ENCODE measurements at places on chromosomes 1 and 21.

- peak; percentile 14 for DNase-seq
Observed at GRCh38 chr21:37758982-37759381, 157.3 kb downstream of the KCNJ6 start.

GRCh38 chr1:240074422-240074821 is 17.3 kb upstream of the FMN2 start:
- no peak for DNase-seq

DNA sequence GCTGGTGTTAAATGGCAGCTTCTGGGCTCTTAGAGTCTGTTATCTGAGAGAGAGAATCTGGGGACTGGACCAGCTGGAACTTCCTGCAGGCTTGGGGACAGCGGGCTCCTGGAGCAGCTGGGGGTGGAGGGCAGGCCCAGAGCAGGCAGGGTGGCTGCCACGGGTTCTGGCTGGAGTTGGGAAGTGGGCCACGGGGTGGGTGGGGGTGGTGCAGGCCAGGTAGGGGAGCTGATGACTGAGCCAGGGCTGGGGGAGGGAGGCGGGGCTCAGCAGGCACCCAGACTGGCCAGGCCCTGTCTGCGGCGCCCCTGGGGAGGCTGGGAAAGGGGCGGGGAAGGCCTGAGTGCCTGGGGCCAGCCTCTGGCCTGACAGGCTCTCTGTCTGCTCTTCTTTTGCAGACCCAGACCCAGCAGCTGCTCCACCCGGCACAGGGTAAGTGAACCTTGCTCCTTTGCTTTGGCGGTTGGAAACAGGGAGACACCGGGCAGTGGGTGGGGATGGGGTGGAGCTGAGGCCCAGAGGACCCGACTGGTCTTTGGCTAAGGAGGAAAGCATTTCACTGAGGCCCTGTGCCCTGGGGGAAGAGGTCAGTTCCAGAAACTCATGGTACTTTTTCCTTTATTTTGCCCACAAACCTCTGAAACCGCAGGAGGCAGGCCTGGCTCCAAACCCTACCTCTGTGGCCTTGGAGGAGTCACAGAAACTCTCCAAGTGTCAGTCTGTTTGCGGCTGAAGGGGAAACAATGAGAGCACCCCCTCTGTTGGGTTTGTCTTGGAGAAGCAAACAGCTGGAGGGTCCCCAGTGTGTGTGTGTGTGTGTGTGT is 48.8 kb downstream of the ARHGEF10L start:
- no peak for DNase-seq

DNA sequence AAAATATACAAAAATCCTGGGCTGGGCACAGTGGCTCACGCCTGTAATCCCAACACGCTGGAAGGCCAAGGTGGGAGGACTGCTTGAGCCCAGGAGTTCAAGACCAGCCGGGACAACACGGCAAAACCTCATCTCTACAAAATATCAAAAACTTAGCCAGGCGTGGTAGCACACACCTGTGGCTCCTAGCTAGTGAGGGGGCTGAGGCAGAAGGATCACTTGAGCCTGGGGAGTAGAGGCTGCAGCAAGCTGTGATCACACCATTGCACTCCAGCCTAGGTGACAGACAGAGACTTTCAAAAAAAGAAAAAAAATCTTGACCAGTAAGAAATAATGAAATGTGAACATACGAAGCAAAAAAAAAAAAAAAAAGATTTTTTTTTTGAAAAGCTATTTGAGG is 52.1 kb downstream of the ARID4B start:
- no peak for DNase-seq

- DNase-seq: no peak
Observed at GRCh38 chr1:172278478-172278877, 142.0 kb upstream of the C1orf105 start.

DNA sequence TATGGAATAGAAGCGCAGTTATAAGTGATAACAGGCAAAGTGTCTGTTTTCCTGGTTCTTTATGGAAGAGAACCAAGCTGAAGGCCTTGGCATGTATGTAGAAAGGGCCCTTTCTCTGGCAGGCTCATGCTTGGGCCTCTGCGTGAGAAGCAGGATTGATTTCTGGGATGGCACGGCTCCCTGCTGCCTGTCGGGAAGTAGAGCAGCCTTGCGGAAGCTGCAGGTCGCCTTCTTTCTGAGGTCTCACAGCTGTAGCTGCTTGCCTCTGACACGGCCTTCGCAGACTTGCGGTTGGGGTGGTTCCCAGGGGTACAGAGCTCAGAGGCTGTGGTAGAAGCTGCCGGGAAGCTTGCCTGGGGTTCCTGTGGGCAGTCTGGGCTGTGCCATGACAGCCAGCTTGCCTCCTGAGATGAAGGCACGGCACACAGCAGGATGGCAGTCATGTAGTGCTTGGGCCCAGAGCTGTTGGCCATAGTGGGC is 39.4 kb downstream of the TRAPPC10 start:
- DNase-seq: no peak

DNA sequence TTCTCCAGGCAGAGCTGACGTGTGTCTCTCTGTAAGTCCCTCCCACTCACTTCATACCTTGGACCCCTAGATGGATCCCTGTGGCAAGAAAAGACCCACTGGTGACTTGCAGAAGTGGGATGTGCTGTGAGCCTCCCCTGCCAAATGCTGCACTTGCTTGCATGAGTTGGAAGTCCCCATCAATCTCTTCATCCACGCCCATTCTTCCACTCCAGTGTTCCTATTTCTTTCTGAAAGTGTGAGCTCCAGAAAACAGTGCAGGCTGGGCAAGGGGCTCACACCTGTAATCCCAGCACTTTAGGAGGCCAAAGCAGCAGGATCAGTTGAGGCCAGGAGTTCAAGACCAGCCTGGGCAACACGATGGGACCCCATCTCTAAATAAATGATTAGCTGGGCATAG is 254.1 kb upstream of the IRF2BP2 start:
- DNase-seq: no peak

DNA sequence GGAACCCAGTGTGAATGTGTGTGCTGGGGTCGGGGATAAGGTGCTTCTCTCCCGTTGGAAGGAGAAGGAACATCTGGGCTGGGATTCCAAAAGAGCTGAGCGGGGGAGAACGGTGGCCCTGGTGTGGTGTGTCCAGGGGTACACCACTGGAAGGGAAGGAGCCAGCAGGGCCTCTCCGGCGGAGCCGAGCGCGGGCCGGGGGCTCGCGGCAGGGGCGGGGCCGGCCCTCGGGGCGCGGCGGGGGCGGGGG is 231 bp upstream of the RPS6KA1 start:
- no peak for DNase-seq

- no peak for DNase-seq
Observed at GRCh38 chr21:33202464-33203363, 27.0 kb upstream of the IFNAR2 start.

DNA sequence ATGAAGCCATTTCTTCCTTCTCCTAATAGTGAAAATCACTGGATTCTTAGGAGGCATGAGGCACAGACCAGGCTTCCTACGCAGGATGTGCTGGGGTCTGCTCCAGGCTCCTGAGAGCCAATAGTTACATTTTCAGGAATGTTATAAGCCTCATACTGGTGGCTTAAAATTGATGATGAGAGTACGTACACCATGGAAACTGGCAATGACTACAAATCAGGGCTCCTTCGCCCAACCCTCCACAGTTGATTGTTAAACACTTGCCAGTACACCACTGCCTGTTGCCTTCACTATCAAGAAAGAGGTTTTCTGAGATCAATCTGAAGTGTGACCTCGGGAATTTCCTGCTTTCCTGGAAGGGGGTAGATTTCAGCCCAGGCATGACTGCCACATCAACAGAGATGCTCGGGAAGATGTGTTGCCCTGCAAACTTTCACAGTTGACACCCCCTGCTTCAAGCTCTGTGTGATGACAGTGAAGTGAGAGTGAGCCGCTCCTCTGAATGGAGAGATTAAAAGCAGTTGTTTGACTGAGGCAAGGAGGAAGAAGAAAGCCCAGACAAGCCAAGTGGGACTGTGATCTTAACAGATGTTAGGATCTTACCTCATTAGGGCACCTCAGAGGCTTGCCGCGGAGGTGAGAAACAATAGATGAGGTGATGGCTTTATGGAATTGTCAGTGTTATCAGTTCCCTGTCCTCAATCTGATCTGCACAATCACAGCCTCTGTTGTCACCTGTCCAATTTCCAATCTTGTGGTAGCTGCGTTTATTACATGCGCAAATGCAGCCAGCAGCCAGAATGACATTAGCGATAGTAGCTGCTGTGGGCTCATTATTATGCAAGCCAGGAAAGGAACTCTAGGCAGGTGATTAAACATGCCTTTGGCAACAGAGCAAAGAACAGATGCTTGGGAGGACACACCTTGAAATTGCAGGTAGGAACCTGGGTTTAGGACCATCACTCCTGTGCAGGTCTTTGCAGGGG is 277.3 kb downstream of the KAZN start:
- peak; percentile 36 for DNase-seq

DNA sequence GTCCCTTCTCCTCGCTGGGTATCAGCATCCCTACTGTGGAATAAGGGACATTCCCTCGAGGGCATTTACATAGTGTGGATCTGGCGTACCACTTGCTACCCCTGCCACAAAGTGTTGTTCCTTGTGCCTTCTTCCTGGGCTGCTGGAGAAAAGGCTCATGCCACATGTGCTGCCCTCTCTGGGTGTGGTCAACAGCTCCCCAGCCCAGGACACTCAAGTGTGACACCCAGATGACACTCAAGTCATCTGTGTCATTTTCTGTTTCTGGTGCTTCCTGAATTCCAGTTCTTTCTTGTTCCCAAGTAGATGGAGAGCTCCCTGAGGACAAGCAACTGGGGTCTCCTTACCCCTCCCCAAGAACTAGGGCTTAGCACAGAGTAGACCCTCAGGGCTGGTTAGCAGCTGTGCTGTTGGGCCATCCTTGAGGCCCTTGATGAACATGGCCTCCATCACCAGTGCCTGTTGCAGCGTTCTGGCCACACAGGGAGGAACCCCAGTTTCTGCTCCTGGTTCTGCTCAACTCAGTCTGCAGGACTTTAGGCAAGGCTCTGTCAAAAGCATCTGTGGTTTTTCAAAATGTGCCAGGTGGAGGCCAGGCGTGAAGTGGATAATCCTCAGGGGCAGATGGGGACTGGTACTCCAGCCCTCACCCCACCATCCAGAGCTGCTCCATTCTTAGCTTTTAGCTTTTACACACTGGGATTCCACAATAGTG is 49.0 kb upstream of the CLIC4 start:
- no peak for DNase-seq

GRCh38 chr1:2985067-2985561 is 36.2 kb upstream of the ACTRT2 start:
- no peak for DNase-seq

GRCh38 chr1:109650609-109651008 is 5.3 kb upstream of the GSTM4 start:
- no peak for DNase-seq

DNA sequence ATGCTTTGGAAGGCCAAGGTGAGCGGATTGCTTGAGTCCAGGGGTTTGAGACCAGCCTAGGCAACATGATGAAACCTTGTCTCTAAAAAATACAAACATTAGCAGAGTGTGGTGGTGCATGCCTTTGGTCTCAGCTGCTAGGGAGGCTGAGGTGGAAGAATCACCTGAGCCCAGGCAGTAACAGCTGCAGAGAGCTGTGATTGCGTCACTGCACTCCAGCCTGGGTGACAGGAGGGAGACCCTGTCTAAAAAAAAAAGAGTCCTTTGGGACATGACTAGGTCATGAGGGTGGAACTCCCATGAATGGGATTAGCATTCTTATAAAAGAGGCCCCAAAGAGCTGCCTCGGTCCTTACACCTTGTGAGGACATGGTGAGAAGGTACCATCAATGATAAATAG is 436.0 kb upstream of the NR5A2 start:
- no peak for DNase-seq

DNA sequence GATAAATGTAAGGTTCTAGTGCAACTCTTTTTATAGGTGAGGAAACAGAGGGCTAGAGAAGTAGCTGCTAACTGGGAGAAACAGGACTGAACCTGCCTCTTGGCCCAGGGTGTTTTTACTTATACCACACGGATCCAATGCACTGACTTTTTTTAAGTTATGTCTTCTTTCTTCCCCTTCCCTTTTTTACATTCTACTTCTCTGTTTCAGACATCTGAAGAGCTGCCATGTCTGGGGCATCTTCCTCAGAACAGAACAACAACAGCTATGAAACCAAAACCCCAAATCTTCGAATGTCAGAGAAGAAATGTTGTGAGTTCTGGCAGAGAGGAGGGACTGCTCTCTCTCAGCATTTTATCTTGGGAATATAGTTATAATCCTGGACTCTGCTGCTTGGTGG is 1.4 kb downstream of the PFKFB2 start:
- DNase-seq: no peak

DNA sequence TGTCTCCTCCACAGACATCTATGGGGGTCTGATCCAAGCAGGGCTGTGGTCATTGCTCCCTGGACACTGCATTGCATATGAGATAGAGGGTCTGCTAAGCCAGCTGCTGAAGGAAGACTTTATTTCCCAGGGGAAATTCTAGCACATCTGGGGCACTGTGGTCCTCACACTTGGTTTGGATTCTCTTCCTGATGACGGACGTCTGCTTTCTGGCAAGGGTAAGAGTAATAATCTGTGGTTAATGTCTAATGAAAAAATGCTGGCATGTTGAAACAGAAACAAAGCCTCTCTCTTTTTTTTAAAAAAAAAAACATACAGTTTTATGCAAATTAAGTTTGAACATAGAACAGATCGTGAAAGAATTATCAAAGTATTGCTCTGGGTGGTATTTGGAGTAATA is 553.9 kb downstream of the DPYD start:
- DNase-seq: no peak

DNA sequence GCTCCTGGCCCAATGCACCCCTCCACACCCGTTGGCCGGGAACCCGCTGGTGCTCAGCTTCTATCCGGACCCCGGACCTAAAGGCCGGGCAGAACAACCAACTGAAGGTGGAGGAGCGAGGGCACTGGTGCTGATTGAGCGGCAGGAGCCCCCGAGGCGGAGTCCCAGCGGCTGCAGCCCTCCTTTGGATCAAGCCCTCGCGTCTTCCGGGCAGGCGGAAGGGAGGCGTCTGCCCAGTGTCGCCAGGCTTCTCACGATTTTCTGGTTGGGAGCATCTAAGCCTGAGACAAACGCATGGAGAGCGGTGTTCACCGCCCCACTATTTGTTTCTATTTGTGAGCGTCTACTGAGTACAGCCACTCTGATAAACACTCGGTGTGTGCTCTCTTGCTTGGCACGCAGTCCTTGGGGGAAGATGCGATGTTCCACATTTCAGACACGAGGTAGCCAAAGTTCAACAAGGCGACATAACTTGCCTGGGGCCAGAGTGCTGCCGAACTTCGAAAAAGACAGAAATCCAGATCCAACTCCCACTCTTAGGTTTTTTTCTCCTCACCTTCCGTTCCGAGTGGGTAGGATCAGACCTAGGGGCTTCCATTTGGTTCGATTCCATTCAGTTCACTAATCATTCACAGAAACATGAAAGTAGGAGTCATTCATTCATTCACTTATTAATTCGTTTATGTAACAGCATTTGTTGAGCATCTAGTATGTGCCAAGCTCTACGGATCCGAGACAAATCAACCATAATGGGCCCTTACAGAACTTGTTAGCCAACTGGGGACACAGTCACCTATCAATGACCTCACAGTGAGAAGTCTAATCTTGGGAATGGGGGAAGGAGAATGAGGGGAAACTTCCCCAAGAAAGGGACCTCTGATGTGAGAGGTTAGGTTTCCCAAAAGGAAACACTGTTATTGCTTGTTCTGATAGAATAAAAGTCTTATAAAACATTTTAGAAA is 4.9 kb upstream of the DMRTA2 start:
- DNase-seq: no peak

GRCh38 chr1:108643492-108644335 is 17.2 kb downstream of the HENMT1 start:
- DNase-seq: peak; percentile 43

- DNase-seq: no peak
Observed at GRCh38 chr21:43209575-43210453, 41.0 kb downstream of the CRYAA start.

GRCh38 chr1:186996816-186997215 is 168.1 kb downstream of the PLA2G4A start:
- no peak for DNase-seq

- peak; percentile 57 for DNase-seq
Observed at GRCh38 chr1:65235867-65236805, 73.2 kb upstream of the DNAJC6 start.
